EH (cell line): ENCODE measurements at places on chromosomes 2 and 18.
A peak's percentile ranks its signal among the peaks of the same experiment; 100 is the strongest.

DNA sequence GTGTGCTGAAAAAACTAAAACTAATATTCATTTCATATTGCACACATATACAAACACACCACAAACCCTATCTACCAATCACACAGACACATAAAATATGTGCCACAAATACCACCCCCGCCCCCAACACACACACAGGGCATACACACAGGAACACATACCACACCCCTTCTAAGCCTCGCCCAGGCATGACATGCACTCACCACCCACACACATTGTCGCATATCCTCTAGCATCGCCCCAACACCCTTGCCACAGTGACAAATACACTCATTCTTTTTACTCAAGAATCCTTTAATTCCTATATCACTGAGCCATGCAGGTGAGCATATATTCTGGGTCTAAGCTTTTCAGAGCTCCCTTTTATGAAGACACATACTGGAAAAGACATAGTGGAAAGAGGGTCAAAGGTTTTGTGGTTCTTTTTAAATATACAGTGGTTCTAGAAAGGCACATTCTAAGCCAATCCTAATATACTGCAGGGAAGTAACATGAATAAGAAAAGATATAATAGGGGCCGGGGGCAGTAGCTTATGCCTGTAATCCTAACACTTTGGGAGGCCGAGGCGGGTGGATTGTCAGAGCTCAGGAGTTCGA is 24.5 kb upstream of the LCLAT1 start:
- DNase-seq: peak; percentile 72

DNA sequence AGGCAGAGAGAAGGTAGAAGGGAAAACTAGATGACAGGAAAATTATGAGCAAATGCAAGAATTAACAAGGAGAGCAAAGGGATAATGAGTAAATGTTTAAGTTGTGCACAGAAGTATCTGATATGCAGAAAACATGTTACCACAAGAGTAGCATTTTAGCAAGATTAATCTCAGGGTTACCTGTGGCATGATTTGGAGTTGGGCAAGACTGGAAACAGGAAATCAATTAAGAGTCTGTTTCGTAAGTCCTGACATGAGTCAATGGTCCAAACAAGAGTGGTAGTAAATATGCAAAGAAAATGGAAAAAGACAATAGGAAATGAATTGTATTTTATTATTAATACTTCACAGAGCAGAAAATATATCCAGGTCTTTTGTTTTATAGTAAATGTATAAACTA is 17.3 kb upstream of the MTX2 start:
- DNase-seq: no peak

DNA sequence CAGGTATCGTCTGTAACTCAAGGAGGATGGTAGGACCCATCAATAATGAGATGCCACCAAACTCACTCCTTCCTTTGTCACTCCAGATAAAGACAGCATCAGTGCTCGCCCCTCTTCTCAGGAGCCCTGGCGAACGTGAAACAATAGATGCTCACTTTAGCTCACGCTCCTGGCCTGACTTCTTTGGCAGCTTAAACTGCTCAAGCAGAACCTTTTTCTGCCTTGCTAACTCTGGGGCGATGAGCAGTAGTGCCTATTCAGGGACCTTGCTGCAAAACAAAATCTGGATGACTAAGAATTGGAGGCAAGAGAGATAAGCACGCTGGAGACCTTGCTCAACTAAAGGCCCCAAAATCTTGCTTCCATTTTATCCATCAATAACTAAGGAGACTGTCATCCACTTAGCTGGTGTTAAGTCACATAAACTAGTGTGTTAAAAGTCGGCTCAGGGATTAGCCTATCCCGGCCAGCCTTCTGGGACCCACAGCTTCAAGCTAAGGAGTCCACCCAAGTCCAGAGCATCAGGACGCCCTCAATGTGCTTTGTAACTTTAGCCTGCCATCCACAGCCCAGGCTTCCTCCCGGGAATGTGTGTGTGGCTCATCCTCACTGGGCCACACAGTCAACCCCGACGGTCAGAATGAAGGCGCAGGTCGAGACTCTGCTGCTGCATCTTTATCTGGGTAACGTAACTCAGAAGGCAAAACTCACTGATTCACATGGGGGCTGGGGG is 38.9 kb downstream of the ZNF516 start:
- peak; percentile 32 for DNase-seq

DNA sequence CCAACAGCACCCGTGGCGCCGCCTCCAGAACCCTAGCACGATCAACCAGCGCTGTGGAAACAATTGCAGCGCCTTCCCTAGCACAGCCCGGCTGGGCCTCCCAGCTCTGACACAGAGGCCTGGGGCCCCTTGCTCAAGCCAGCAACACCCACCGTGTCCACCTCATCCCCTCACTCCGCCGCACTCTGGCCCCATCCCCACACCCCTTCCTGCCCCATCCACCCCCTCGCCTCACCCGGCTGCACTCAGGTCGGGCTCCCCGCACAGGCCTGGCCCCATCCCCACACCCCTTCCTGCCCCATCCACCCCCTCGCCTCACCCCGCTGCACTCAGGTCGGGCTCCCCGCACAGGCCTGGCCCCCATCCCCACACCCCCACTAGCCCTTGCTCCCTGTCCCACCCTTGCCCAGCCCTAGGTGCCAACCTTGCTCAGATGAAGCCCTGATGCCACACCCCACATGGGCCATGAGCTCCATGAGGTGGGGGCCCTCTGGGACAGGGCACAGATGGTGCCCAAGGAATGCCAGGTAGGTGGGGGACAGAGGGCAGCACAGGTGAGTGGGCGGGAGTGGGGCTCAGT is 28.7 kb downstream of the KIF1A start:
- no peak for DNase-seq

- DNase-seq: peak; percentile 95
Observed at GRCh38 chr2:172927641-172928357, 147.8 kb upstream of the MAP3K20 start.
